ENCODE measurements at places on chromosomes 12 and 14. TPM values are rescaled to one million over a fixed set of nuclear protein-coding genes. Genes with fewer than 3 reads are reported as not detected.

- no peak for DNase-seq
These were observed 47.9 kb upstream of the SOCS2 start for GRCh38 chr12:93524386-93525133.

GRCh38 chr12:131692431-131692830 lies 18.5 kb upstream of the SFSWAP start:
- DNase-seq: no peak

DNA sequence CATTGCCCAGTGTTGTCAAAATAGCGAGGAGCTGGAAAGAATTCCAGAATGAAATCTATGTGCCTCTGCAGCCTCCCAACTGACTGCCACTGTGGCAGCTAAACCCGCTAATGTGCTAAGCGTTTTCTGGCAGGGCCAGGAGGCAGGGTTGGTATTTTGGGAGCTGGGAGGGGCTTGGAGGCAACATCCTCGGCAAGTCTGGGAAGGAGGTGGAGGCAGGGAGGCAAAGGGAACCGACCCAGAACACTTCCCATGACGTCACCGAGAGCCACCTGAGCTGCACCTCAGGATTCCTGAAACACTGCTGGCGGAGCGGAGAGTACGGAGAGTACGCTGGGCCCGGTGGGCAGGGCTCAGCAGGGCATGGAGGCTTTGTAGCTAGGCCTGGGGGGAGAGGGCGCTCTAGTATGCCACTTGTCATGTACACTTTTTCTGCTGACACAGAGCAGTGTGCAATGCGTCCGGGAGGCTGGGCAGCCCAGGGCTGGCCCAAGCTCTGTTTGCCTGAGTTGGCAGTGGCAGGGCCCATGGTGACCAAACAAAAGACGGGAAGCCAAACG lies 81.5 kb downstream of the DPF3 start:
- DNase-seq: no peak

- DNase-seq: no peak
These were observed 70.2 kb downstream of the TUNAR start for GRCh38 chr14:95946867-95947266.

- DNase-seq: no peak
These were observed 35.5 kb downstream of the SLC5A8 start for GRCh38 chr12:101174541-101174940.

DNA sequence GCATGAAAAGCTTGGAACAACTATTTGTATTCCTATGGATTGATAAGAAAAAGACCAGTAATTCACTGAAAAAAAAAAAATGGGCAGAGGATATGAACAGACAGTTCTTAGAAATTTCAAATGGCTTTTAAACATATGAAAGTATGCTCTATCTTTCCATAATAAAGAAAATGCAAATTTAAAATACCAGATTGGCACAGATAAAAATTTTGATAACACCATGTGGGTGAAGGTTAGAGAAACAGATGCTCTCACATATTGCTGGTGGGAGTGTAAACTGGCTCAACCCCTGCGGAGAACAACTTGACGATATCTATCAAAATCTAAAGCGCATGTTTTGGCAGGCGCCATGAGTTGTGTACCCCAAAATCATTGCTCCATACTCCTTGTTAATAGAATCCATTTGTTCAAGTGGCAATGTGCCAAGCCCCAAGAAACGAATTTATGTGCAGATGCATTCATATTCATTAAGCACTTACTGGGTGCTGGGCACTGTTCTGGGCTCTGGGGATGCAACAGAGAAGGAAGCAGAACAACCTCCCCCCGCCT lies 29.5 kb upstream of the TMPO start:
- no peak for DNase-seq

GRCh38 chr12:26056335-26056734 lies 68.5 kb downstream of the BHLHE41 start:
- no peak for DNase-seq

GRCh38 chr14:104349950-104350349 lies 211.6 kb downstream of the KIF26A start:
- no peak for DNase-seq

- no peak for DNase-seq
These were observed 5.0 kb upstream of the CACNA1C start for GRCh38 chr12:2047752-2048151.

GRCh38 chr14:89232265-89233070 lies 184.6 kb downstream of the FOXN3 start:
- DNase-seq: no peak

GRCh38 chr14:61812347-61813095 lies 50.3 kb downstream of the SNAPC1 start:
- no peak for DNase-seq

DNA sequence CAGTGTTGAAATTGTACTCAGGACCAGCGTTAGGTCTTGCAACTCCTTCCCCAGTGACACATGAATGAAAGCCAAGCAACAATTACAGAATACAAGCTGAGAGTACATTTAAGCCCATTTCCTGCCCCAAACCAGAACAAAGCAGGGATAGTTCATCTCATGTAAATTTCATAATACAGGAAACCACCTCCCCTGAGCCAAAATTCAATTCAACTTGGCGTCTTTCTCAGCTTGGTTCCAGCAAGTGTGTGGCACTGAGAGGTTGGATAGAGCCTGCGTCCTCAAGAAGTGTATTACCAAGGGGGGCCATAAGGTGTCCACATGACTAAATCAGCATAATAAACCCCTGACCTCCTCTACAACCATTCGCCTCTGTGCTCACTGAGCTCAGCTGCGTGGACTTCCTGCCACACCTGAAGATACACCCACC lies 278.9 kb upstream of the CRY1 start:
- DNase-seq: peak; percentile 65

DNA sequence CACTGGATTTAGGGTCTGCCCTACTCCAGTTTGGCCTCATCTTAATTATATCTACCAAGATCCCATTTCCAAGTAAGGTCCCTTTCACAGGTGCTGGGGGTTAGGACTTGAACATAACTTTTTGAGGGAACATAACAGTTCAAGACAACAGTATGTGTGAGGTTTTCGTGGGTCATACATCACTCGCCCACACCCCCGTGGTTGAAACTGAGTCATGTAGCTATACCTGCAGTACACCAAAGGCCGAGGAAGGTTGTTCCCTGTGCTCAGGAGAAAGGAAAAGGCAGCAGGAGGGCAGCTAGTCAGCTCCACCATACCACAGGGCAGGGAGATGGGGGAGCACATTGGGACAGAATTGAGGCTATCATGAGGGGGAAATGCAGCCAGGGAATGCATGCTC lies 167.0 kb downstream of the PPM1H start:
- DNase-seq: no peak

DNA sequence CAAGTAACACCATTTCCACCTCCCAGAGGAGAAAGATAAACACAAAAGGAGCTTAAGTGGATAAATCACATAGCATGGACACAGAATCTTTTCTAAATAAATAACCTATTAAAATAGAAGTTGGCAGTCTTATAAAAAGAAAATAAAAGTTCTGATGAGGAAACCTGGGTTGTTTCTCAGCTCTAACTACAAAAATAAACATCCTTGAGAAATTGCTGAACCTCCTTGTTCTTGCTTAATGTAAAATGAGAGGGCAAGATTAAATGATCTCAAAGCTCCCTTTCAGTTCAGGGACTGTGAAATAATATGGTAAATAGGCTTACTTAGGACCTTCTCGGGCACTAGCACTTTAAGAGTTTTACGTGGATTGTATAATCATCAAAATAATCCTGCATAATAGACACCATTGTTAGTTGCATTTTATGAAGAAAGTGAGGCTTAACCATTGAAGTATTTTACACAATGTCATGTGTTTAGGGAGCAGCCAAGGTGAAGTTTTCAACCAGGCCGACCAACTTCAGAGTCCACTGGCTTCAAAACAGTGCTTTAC lies 214.0 kb upstream of the NOVA1 start:
- DNase-seq: no peak

DNA sequence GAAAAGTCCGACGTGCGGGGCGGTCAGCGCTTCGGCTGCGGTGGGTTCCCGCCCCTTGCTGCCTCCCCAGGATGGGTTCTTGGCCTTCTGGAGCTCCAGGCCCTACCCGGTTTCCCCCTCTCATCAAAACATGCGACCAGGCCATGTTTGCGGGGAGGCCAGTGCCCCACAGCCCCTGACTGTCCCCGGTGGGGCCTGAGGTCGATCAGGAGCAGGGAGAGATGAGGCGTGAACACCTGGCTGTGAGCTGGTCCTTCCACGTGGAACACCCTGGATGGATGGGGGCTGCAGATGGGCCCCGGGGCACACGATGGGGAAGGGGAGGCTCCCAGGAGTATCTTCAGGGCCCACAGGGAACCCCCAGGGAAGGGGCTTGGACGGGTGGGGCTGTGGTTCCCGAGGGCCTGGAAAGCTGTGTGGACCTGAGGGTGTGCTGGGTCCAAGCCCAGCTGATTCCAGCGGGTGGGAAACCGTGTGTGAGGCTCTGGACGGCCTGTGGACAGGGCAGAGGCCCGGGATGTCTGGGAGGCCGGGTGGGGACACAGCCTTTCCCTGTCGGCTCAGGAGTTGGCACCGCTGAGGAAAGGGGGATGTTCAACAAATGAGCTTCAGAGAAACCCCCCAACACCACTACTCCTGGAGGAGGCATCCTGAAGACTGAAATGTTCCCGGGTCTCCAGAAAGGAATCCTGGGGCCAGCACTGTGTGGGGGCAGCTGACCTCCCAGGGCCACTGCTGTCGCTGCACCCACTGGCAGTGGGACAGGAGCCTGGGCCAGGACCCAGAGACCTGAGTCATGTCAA lies 187.0 kb upstream of the C14orf180 start:
- DNase-seq: no peak

- peak; percentile 84 for DNase-seq
These were observed 449 bp upstream of the LTBP2 start for GRCh38 chr14:74612350-74613021.

DNA sequence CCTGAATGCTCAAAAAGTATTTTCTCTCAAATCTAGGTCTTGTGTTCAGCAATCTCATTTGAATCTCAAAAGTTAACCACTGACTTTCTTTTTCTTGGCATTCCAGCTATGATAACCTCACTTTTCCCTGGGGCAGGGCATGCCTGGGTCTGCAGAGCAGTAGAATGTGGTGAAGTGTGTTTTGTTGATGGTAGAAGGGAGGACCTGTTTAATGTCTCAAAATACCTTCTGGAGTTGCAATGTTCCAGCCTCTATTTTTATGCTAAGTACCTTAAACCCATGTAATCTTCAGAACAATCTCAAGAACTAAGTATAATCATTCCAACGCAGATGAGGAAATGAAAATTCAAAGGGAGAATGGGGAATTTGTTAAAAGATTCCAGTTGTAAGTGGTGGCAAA lies 82.1 kb upstream of the FUT8 start:
- DNase-seq: no peak

GRCh38 chr12:64452559-64453329 lies 824 bp downstream of the TBK1 start:
- DNase-seq: peak; percentile 37

DNA sequence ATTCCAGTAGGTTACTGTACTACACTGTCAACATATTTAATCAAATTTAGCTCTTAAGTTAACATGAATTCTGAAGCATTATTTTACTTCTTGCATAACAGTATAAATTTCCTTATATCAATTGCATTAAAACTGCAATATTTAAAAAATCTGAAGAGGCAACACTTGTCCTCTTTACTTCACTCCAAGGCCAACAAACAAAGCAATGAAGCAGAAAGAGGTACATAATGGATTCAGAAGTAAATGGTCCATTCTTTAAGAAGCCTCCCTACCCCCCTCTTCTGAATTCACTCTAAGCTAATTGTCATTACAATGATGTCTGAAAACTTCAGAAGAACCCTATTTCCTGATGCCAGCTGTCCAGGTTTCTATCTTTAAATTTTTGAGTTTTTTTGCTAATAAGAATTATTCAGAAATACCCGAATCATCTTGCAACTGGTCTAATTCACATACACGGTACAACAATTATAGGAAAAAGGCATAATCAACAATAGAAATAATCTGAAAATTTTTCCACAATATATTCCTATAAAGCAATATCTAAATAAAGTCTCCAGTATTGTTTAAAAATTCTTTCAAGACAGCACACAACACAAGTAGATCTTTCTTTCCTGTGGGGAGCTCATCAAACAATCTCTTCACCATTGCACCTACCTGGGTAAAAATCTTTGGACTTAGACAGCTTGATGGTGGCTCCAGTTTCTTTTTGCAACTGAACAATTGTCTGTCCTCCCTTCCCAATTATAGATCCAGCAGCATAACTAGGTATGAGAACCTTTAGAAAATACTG lies 2.9 kb downstream of the NOVA1 start:
- DNase-seq: no peak

DNA sequence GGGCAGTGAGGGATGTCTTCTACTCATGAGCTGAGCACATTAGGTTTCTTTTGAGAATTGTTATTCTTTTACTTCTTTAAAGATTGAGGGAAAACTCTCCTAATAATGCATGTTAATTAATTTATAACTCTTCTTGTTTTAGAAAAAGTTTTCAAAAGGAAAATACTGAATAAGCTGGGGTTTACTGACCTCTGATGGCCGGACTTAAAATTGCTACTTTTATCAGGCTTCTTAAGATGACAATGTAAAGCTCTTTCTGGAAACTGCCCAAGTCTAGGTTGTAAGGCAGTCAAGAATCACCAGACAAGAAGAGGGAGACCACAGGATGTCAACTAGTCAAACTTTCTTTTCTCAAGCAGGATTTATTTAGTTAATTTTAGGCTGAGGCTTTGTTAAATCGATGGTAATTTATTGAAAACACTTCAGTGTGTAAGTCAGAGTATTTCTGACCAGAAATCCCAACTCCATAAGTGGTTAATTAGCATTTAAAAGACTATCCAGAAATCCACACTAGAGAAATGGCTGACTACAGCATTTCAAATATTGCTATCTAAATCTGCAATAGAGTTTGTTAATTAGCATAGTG lies 82.1 kb downstream of the AVPR1A start:
- DNase-seq: no peak

- DNase-seq: no peak
These were observed 8.6 kb upstream of the OAS2 start for GRCh38 chr12:112969547-112970306.

DNA sequence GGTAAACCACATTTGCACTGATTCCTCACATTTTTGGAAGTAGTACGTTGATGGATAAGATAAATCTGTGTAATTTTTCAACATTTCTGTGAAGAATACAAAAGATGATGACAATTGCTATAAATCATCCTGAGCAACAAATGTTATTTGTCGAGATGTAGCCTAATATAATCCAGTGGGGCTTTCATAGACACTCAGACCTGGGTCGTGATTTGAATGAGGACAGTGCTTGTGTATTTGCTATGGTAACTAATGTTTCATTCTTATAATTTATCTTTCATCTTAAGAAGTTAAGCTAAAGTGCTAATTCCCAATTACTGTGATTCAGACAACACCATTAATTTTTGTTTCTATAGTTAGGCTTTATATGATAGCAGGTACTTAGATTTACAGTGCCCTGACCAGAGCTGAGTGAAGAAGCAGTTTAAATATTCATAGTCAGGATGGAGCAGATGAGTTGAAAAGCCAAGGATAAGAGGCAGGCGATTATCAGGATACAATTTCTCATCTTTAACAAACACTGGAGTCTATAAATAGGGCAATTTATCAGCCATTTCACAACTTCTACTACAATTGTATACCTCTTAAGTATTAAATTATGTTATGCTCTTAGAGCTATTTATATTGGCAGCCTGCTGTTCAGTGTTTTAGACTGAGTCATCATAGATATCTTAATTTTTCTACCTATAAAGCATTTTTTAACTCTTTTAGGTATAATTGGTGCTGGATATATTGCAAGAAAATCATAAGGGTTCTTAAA lies 359.9 kb downstream of the TRHDE start:
- no peak for DNase-seq

GRCh38 chr12:80946591-80946990 lies 8.9 kb upstream of the LIN7A start:
- no peak for DNase-seq

Gene KLRC4
- not detected for total RNA-seq

Gene P3H3
- total RNA-seq: 11.8 TPM

Gene OTOGL
- total RNA-seq: not detected

Gene NYNRIN
- total RNA-seq: not detected

Gene CELA1
- 0.36 TPM for total RNA-seq

Gene PLD4
- not detected for total RNA-seq

Gene KRT72
- 8.4 TPM for total RNA-seq

Gene SERPINA1
- total RNA-seq: 0.44 TPM

All from CD4-positive, alpha-beta memory T cell (primary cell).